ENCODE measurements at places on chromosomes 2 and 18. TPM values are rescaled to one million over a fixed set of nuclear protein-coding genes. Genes with fewer than 3 reads are reported as not detected.

GRCh38 chr2:222959358-222959757, 92.6 kb upstream of the KCNE4 start:
- H3K4me1 ChIP-seq = no peaks in the 10 kb centered on the region
- H3K27me3 ChIP-seq = peaks cover 8% of the 10 kb centered on the region
- H3K27ac ChIP-seq = no peak overlapping the region
- no peak for DNase-seq

GRCh38 chr2:142082368-142082767, 48.4 kb downstream of the LRP1B start:
- DNase-seq = no peak
- H3K36me3 ChIP-seq = no peaks in the 10 kb centered on the region
- no peaks in the 10 kb centered on the region for H3K4me1 ChIP-seq

DNA sequence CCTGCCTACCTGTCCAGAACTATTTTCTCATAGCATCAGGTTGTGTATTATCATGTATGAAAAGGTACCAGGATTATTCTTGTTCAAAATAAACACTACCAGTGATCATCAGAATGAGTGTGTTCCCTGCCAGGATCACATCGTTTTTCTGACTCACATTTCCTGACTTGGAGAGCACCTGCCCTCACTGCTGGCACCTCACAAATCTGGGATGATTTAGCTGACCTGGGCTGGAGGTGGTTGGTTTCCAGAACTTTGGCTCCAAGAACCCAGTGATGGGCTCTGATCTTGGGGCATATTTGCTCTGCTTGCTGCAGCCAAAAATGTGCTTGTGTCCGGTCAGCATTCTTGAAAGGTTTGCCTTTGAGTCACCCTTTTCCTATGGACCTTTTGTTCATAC, 836.3 kb upstream of the ACVR2A start:
- no peaks in the 10 kb centered on the region for H3K27me3 ChIP-seq
- H3K4me3 ChIP-seq = no peak overlapping the region
- H3K27ac ChIP-seq = no peak overlapping the region
- DNase-seq = no peak
- H3K36me3 ChIP-seq = no peaks in the 10 kb centered on the region
- no peaks in the 10 kb centered on the region for H3K4me1 ChIP-seq

- no peaks in the 10 kb centered on the region for H3K36me3 ChIP-seq
- H3K4me1 ChIP-seq = peaks cover under 1% of the 10 kb centered on the region
- H3K27me3 ChIP-seq = peaks cover 15% of the 10 kb centered on the region
- H3K4me3 ChIP-seq = no peak overlapping the region
- DNase-seq = no peak
- H3K27ac ChIP-seq = no peak overlapping the region
These were observed 168.9 kb upstream of the RMP24 start for GRCh38 chr18:35803551-35803950.

DNA sequence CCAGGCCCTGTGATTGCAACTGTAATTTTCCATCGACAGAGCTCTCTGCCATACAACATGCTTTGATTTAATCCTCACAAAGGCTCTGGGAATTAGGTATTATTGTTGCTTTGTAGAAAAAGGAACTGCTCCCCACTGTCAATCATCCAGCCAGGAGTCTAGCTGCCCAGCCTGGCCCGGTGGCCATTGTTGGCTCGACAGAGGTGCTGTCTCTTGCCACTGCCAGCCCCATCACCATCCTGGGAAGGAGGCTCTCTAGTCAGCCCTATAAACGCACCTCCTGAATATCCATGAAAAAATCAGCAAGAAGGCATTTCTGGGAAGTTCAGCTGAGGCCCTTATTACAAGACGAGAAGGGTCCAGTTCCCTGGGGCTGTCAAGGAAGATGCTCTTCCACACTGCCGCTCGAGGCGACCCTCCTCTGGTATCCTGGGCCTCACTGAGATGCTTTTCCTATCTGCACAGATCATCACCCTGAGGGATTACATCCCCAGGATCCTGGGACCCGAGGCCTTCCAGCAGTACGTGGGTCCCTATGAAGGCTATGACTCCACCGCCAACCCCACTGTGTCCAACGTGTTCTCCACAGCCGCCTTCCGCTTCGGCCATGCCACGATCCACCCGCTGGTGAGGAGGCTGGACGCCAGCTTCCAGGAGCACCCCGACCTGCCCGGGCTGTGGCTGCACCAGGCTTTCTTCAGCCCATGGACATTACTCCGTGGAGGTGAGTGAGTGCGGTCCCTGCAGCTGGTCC, 71.0 kb downstream of the TPO start:
- H3K27me3 ChIP-seq = peaks cover 4% of the 10 kb centered on the region
- no peak overlapping the region for H3K4me3 ChIP-seq
- no peaks in the 10 kb centered on the region for H3K36me3 ChIP-seq

DNA sequence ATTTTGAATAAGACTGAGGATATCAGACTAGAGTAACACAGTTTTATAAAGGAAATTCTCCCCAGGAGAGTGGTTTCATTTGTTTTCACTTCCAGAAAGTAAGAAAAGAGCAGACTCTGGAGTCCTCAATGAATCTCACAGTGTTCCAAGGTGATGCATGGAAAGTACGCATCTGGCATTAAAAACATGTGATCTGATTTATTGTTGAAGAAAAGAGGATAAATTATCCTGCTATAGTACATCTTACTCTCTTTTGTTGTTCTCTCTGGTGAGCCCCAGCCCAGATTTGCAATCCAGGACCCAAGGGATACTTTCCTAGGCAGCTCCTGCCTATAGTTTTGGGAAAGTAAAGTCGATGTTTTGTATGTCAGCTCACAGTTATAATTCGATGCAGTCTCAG, 285.9 kb downstream of the CTNNA2 start:
- no peak overlapping the region for H3K27ac ChIP-seq
- DNase-seq = no peak
- H3K36me3 ChIP-seq = no peaks in the 10 kb centered on the region
- no peak overlapping the region for H3K4me3 ChIP-seq

DNA sequence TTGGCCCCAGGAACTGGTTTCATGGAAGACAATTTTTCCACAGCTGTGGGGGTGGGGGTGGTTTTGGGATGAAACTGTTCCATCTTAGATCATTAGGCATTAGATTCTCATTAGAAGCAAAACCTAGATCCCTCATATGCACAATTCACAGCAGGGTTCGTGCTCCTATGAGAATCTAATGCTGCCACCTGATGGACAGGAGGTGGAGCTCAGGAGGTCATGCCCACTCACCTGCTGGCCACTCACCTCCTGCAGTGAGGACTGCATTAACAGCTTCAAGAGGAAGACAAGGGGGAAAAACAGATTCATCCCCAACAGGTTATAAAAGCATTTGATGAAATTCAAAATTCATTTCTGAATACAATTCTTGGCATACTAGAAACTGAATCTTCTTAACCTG, 38.5 kb downstream of the THAP4 start:
- H3K4me1 ChIP-seq = no peaks in the 10 kb centered on the region
- no peak overlapping the region for H3K4me3 ChIP-seq
- no peak overlapping the region for H3K27ac ChIP-seq
- no peak for DNase-seq

DNA sequence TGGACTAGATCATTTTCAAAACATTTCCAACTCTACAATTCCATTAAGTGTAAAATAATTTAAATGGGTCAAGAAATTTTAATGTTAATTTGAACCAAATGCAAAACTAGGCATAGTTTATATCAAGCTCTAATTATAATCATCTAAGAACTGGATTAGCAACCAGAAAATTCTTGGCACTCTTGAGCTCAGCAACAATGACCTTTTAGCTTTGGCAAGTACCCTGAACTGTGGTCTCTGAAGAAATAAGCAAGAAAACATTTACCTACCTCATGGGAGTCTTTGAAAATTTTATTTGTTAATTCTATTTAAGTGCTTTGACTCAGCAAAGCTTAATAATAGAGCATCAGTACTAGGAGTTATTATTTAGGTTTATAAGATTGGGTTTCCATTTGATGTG, 313.2 kb downstream of the SATB2 start:
- no peaks in the 10 kb centered on the region for H3K27me3 ChIP-seq
- H3K4me3 ChIP-seq = no peak overlapping the region
- no peaks in the 10 kb centered on the region for H3K4me1 ChIP-seq
- no peak for DNase-seq
- no peak overlapping the region for H3K27ac ChIP-seq

- H3K4me1 ChIP-seq = peaks cover 4% of the 10 kb centered on the region
- H3K36me3 ChIP-seq = no peaks in the 10 kb centered on the region
- no peak overlapping the region for H3K4me3 ChIP-seq
- no peaks in the 10 kb centered on the region for H3K27me3 ChIP-seq
- H3K27ac ChIP-seq = no peak overlapping the region
These were observed 114.7 kb downstream of the RTP5 start for GRCh38 chr2:241984271-241984655.

MC4R gene
- not detected for total RNA-seq

DNA sequence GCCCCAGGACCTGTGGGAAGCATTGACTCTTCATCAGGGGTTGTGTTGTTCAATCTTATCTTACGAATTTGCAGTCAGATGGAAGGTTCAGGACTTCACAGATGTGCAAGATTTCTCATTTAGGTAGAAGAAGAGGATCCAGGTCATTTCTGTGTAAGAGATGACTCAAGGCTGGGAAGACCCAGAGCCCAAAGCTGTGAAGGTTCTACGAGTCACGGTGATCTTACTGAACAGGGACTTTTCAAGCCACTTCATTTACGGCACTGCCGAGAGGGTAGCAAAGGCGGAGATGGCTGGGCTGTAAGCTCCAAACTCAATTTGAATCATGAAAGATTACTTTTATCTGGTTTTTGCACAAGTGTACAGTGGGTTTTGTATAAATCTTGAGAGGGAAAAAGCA, 228.0 kb upstream of the MEX3C start:
- peaks cover 14% of the 10 kb centered on the region for H3K4me1 ChIP-seq
- peaks cover 4% of the 10 kb centered on the region for H3K27me3 ChIP-seq
- H3K4me3 ChIP-seq = no peak overlapping the region
- no peaks in the 10 kb centered on the region for H3K36me3 ChIP-seq
- H3K27ac ChIP-seq = no peak overlapping the region

DNA sequence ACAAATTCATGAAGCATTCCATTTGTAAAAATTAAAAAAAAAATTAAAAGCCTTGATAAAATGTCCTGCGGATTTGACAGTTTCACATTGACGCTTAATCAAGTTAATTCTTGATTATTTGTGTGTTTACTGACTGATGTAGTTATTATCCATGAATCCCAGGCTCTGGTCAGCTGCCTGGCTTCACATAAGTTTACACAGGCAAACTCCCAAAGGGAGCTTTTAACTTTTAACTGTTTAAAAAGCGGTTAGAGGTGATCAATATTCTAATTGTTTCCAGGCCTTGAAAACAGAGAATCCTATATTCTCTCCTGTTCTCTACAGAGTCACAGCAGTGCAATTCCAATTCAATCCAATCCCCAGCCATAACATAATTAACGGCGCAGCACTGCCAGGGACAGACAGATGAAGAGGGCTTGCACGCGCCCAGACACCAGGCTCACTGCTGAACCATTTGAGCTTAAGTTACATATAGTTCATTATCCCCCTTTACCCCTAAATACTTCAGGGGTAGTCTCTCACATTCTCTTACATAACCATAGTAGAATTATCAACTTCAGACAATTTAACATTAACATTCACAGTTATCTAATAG, 47.5 kb downstream of the ATP8B1 start:
- H3K36me3 ChIP-seq = peaks cover 24% of the 10 kb centered on the region
- peaks cover 25% of the 10 kb centered on the region for H3K4me1 ChIP-seq
- no peak for DNase-seq
- no peak overlapping the region for H3K4me3 ChIP-seq
- H3K27me3 ChIP-seq = no peaks in the 10 kb centered on the region

C2orf15 gene
- 16.0 TPM for total RNA-seq

DNA sequence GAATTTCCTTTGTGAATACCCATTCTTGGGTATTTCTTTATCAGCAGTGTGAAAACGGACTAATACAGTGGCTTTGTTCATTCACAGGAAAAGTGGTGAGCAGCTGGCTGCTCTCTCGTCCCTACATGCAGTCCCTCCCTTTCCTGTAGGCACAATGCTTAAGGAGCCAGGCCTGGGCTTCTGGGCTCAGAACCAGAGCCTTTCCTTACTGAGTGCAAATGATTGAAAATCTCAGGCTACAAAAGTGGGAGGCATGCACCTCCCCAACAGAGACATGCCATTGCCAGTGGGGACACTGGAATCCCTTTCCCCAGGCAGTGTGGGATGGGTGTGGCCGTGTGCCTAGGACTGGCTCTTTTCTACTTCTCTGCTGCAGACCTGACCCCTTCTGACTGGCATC, 61.3 kb downstream of the MCFD2 start:
- H3K27me3 ChIP-seq = no peaks in the 10 kb centered on the region
- H3K4me3 ChIP-seq = no peak overlapping the region
- no peaks in the 10 kb centered on the region for H3K36me3 ChIP-seq
- H3K27ac ChIP-seq = no peak overlapping the region
- DNase-seq = no peak

MAB21L4 gene
- 12.5 TPM for total RNA-seq

GRCh38 chr2:217075268-217076057, 215.6 kb upstream of the TNP1 start:
- peak overlapping the region; percentile 66 for H3K27ac ChIP-seq
- H3K4me3 ChIP-seq = no peak overlapping the region
- H3K36me3 ChIP-seq = no peaks in the 10 kb centered on the region
- no peak for DNase-seq
- peaks cover 4% of the 10 kb centered on the region for H3K4me1 ChIP-seq

SLC9A4 gene
- 0.62 TPM for total RNA-seq

DNA sequence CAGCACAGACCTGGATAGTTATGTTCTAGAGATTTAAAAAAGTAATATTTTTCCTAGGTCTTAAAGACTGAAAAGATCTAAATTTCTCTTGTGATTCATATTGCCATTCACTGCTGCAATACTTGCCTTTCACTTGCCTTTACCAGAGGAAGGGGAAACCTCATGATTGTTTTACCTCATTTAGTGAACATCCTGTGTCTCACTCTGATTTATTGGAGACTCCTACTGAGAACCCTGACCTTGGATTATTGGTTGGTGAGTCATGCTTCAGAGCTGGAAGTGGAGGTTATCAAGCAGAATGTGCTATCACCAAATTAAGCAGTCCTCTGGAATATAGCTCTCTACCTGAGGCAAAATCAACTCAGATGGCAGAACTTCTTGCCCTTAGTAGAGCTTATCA, 500.5 kb downstream of the TSN start:
- no peaks in the 10 kb centered on the region for H3K36me3 ChIP-seq
- no peak overlapping the region for H3K27ac ChIP-seq
- no peak overlapping the region for H3K4me3 ChIP-seq
- peaks cover 1% of the 10 kb centered on the region for H3K4me1 ChIP-seq

GRCh38 chr2:75605770-75606529, 40.6 kb upstream of the MRPL19 start:
- H3K4me1 ChIP-seq = no peaks in the 10 kb centered on the region
- DNase-seq = no peak
- H3K4me3 ChIP-seq = no peak overlapping the region
- H3K36me3 ChIP-seq = no peaks in the 10 kb centered on the region

- H3K27me3 ChIP-seq = no peaks in the 10 kb centered on the region
- H3K36me3 ChIP-seq = peaks cover 10% of the 10 kb centered on the region
- H3K27ac ChIP-seq = no peak overlapping the region
- DNase-seq = no peak
These were observed 528.0 kb upstream of the TNP1 start for GRCh38 chr2:217387776-217388387.

TTN gene
- total RNA-seq = 12.2 TPM

MGAT4A gene
- total RNA-seq = 33.5 TPM

GRCh38 chr18:49514577-49514976, 27.5 kb upstream of the C18orf32 start:
- no peak overlapping the region for H3K27ac ChIP-seq
- no peaks in the 10 kb centered on the region for H3K36me3 ChIP-seq
- DNase-seq = no peak
- no peaks in the 10 kb centered on the region for H3K27me3 ChIP-seq

RAB6C gene
- not detected for total RNA-seq

GRCh38 chr2:227370092-227370491, 9.0 kb downstream of the TM4SF20 start:
- DNase-seq = no peak
- H3K4me3 ChIP-seq = no peak overlapping the region

All from progenitor cell of endocrine pancreas (in vitro differentiated cells).